ENCODE measurements at places on chromosomes 12 and 14.
A peak's percentile ranks its signal among the peaks of the same experiment; 100 is the strongest.

DNA sequence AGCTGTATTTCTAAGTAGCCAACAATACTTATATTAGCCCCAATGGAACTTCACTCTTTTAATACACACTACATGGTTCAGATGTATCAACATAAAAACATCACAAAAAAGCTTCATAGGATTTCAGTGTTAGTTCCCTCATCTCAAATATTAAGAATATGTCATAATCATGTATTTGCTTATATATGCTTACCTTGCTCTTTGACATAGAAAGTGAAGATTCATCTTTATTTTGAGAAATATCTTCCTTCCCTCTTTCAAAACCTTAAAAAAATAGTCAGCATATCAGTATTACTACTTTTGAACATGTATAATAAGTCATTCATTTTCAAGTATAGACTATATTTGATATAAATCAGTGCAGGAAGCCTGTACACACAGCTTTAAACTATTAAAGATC is 62.2 kb upstream of the BBS10 start:
- DNase-seq = no peak

GRCh38 chr12:107429006-107429705 is 256.4 kb upstream of the PWP1 start:
- DNase-seq = no peak

- DNase-seq = no peak
Measured at GRCh38 chr12:43271659-43272058, 280.3 kb downstream of the ADAMTS20 start.

GRCh38 chr12:49615725-49616124 is 7.6 kb upstream of the PRPF40B start:
- no peak for DNase-seq

DNA sequence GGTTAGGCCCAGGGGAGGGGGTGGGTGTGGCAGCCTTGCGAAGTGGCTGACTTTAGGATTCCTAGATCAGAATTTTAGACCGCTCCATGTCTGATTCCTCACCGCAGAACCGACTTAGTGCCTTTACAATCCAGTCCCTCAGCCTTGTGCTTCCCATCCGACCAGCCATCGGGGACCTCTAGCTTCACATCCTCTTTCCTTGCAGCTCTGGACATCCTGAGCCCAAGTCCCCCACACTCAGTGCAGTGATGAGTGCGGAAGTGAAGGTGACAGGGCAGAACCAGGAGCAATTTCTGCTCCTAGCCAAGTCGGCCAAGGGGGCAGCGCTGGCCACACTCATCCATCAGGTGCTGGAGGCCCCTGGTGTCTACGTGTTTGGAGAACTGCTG is 557 bp downstream of the COPS7A start:
- no peak for DNase-seq

- DNase-seq = no peak
Measured at GRCh38 chr14:92121207-92121669, 268 bp downstream of the NDUFB1 start.

- no peak for DNase-seq
Measured at GRCh38 chr14:54435500-54435981, 5.6 kb downstream of the CNIH1 start.

DNA sequence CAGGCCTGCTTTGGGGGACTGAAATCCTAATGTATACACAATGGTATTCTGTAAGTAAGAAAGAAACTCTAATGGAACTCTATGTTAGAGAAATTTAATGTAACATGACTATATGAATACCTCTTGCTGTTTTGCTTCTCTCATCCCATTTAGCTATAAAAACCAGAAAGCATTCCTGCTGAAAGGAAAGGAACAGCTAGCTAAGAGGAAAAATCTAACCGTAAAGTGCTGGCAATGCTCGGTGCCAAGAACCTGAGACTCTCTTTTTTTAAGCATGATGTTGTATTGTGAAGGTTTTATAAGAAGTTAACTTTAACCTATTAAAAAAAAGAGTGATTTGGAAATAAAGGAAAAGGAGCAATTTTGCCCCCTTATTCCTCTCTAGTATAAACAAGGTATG is 75.6 kb upstream of the DACT1 start:
- no peak for DNase-seq

DNA sequence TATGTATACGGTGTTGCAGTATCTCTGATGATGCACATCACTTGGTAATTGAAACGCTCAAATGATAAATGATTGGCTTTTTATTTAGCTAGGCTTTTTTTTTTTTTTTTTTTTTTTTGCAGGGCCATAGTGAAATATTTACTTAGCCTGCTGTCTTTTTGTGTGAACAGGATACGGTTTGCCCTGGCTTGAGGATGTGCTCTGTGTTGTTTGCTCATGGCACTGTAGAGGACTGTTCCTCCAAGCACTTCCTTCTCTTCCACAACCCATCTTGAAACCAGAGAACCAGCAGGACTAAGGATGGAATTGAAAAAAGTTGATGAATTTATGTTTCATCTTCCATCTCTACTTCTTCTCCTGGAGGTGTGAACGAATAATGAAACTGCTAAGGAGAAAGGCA is 15.5 kb upstream of the SSPN start:
- DNase-seq = no peak

DNA sequence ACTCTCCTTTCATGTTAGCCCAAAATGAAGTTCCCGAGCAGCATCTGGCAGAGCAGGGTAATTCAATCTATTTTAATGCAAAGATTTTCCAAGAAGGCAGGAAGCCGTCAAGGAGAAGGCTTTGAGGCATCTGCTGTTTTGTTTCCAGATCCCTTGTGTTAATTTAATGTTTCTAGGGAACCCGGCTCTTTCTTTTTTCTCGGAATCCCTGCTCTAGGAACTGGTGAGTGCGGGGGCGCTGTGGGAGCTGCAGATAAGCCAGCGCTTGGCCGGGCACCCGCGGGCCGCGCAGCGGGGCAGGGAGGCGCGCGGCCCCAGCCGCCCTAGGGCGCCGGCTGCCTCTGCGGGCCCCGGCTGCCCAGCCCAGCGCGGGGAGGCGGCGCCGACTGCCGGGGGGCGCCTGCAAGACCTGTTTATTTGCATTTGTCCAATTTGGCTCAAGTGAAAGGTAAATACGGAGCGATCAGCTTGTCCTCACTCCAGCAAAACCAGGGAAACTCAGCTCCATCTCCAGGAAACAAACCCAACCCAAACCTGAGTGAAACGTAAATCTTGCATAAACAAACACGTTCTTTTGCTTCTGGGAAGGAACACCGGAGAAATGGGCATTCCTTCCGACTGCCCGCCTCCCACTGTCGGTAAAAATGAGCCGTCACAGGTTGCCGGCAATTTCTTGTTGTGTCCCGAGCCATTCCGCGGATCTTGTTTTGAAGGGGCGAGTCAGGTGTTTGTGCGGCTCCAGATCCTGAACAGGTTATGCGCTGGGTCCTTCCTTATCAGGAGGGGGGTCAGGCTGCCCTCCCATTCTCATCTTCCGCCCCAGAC is 65.1 kb downstream of the CRADD start:
- no peak for DNase-seq

DNA sequence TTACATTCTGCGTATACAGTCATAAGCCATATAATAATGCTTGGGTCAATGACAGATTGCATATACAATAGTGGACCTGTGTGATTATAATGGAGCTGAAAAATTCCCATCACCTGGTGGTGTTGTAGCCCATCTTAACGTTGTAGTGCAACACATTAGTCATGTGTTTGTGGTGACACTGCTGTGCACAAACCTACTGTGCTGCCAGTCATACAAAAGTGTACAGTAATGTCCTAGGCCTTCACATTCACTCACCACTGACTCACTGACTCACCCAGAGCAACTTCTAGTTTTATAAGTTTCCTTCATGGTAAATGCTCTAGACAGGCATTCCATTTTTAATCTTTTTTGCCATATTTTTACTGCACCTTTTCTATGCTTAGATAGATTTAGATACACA is 194.8 kb upstream of the SEL1L start:
- no peak for DNase-seq

DNA sequence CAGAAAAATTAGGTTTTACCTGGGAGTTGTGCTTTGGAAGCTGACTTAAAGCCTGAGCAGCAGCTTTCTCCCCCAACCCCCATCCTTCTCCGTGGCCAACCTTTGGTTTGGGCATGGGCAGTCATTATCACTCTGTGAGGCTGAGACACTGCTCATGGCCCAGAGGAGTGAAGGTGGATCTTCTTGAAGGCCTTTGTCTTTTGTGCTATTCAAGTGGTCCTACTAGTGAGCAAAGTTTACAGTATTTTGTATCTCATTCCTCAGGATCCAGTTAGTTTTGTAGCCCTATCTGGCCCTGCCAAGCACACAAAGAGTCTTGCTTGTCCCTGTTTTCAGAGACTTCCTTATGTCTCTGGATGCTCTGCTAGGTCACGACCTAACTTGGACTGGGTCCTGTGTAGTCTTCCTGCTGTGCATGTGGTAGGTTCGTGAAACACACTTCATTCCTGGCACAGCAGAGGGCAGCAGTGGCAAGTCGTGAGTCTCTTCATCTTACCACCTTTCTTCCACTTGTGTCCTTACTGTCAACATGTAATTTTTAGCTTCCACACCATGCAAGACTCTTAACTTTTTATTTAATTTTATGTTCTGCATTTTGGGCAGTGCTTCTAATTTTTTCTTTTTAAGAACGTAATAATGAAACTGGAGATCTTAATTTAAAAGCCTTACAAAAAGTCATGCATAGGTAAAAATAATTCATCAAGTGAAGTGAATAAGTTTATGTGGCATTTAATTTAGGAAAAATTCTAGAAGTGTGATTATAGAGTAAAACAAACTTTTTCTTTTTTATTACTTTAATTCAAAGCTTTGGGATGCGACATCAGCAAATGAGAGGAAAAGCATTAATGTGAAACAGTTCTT is 53.7 kb downstream of the APAF1 start:
- DNase-seq = peak; percentile 27

- DNase-seq = no peak
Measured at GRCh38 chr14:22646570-22647254, 2.6 kb upstream of the OR6J1 start.

DNA sequence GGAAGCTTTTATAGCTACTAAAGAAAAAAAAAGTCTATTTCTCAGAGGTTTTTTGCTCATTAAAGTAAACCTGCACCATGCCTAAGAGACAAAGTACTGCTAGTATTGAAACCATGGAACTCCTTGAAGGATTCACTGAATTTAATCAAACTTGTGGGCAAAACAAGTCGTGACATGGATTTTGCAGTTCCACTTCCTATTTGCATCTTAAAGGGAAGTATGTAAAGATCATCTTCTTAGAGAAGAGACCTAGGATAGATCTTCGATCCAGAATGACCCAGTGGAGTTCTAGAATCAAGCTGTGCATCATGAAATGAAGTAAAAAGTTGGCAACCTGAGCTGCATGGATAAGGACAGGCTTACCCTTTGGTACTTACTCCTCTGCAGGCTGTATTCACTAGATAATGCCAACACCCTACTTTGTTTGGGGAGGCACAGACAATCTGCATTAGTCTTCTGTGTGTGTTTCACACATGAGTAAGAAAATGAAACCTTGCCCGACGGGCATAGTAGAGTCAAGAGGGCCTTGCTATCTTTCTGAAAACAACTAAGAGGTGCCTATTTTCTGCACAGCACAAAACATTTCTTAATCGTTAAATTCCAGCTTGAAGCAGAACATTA is 1.9 kb downstream of the GNG2 start:
- DNase-seq = no peak

DNA sequence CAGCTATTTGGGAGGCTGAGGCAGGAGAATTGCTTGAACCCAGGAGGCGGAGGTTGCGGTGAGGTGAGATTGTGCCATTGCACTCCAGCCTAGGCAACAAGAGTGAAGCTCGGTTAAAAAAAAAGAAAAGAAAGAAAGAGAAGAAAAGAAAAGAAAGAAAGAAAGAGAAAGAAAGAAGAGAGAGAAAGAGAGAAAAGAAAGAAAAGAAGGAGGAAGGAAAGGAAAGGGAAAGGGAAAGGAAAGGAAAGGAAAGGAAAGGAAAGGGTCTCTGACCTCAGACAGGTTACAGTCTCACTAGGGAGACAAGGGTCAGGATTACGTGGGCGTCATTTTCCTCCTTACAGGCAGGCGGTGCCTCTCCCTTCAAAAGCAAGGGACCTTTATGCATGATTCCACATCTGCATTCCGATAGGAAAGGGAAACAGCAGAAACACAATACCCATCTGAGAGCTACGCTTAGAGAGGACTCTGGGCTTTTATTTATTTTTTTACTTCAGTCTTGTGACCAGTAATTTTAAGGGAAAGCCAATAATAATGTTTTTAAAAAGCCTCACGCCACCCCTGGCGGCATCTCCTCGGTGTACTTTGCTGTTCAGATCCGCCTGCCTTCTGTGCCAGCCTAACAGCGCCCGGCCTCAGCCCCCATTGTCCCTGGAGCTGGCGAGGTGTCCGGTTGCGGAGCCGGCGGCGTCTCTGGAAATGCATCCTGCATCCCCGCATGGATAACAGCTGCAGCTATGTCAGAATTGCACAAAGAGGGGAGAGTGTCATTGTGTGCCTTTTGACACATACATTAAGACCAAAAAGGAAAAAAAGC is 945 bp upstream of the HIP1R start:
- DNase-seq = no peak

- DNase-seq = no peak
Measured at GRCh38 chr14:25875475-25875874, 722.4 kb downstream of the NOVA1 start.

GRCh38 chr12:131116468-131117117 is 162.9 kb downstream of the ADGRD1 start:
- no peak for DNase-seq

DNA sequence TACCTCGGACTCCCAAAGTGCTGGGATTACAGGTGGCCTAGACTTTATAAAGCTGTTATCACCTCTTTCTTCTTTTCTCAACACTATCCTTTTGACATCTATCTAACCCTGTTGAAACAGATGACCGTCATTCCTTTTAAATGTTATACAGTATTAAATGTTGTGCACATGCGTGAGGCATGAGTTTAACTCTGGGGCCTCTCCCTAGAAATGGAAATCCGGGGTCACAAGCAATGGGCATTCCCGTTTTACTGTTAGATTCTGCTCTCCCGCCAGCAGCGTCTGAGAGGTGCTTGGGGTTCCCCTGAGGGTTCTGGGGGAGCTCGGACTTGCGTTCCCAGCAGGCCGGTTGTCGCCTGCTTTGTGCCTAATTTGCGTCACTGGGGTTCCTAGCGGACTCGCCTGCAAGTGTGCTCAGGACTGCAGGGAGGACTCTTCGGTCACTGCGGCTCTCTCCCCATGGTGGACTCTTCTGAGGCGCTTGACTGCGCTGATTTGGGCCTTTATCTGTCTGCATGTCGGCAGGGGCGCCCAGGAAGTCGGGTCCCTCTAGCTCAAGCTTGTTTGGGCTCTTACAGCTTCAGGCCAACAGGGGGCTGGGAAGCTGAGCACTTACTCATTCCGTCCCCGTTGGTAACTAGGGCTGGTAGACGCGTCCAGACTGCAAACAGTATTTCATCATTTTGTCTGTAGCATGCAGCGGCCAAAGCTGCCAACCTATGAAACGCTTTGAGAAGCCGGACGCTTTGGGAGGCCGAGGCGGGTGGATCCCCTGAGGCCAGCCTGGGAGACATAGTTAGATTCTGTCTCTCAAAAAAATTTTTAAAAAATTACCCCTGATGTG is 1.2 kb upstream of the RAN start:
- DNase-seq = peak; percentile 48

GRCh38 chr14:104681689-104682074 is 7.7 kb upstream of the INF2 start:
- DNase-seq = no peak

DNA sequence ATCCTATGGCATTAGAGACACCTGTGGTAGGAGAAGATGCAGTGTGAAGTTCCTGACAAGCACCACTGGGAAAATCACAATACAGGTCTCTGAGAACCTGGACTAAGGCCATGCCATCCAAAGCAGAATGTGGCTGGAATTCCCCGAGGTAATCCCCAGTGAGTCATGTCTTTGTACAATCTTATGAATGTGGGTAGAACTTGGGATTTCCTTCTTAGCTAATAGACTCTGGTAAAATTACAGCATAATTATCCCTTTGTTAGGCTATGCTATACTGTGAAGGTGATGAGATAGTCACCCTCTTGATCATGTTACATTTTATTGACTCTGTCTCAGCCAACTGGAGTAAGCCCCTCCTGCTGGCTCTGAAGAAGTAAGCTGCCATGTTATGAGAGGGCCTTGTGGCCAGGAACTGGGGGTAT is 224.3 kb upstream of the DCN start:
- no peak for DNase-seq

Data from activated CD4-positive, alpha-beta T cell treated with anti-CD3 and anti-CD28 coated beads for 24 hours (primary cell).